Kidney capillary endothelial cell (primary cell): ENCODE measurements at places on chromosomes 11 and 22.

GRCh38 chr22:46935506-46936377, 173.3 kb downstream of the TBC1D22A start:
- DNase-seq, result no peak

GRCh38 chr11:108914981-108915380, 250.1 kb downstream of the DDX10 start:
- no peak for DNase-seq

- no peak for DNase-seq
Measured at GRCh38 chr11:1487851-1488574, 1.4 kb upstream of the MOB2 start.

- no peak for DNase-seq
Measured at GRCh38 chr22:33787645-33788456, 132.4 kb downstream of the LARGE1 start.
